Pons (tissue), 1 donor: ENCODE measurements at places on chromosomes 4 and X.

DNA sequence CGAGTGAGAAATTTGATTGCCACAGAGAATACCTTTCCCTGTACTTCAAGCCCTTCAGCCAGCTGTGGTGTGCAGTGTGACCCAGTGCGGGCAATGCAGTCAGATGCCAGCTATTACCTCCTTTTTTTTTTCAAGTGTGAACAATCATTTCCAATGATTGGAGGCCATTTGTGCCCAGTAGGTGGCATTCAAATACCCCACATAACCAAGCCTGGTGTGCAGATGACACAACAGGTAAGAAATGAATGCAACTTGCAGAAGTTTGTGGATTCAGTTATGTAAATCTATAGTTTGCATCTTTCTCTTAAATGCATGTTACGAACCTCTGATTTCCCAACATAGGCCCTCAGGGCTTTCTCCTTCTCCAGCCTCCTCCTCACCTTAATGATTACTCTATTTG, 98.0 kb downstream of the CLCN4 start:
- no peak for DNase-seq

GRCh38 chr4:55571806-55572205, 20.2 kb downstream of the PDCL2 start:
- DNase-seq: no peak

GRCh38 chr4:25065431-25065858, 34.7 kb upstream of the LGI2 start:
- no peak for DNase-seq

- DNase-seq: no peak
These were observed 17.1 kb downstream of the MGST2 start for GRCh38 chr4:139682741-139683151.

DNA sequence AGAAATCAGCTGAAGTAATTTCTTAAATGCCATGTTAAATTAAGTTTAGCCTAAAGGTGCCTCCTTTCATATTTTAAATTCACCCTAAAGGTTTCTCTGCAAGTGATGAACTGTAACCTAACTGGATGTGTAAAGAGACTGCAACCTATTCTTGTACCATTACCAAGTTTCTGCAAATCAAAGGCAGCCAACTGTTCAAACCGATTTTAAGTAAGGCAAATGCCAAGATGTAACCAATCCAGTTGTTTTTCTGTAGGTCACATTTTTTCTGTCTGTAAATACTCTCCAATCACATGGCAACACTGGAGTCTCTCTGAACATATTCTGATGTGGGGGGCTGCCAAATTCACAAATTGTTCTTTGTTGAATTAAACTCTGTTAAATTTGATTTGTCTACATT, 42.4 kb upstream of the FGF2 start:
- DNase-seq: no peak

- no peak for DNase-seq
These were observed 2.3 kb upstream of the SLBP start for GRCh38 chr4:1714303-1715001.

- peak; percentile 39 for DNase-seq
These were observed 28.0 kb downstream of the DMD start for GRCh38 chrX:33183361-33183760.

DNA sequence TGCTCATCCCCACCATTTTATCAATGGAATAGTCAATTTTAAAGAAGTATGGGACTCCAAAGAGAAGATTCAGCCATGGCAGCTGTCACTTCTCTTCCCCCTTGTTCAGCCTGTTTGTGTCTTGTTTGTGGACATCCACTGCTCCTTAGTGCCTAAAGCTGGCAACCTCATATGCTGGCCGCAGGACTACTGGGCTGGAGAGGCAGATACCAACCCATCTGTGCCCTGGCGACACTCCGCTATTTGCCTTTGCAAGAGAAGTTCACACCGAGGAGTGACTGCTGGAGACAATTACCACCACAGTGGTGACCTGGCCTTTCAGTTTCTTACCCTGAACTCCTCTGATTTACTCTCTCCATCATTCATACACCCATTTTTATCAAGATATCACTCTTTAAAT, 64.3 kb downstream of the NHSL2 start:
- no peak for DNase-seq

GRCh38 chr4:24076811-24077210, 187.0 kb upstream of the PPARGC1A start:
- DNase-seq: no peak

- DNase-seq: peak; percentile 48
These were observed 10.3 kb downstream of the RTL5 start for GRCh38 chrX:72121383-72121782.
